ENCODE measurements at places on chromosomes 11 and 22. TPM values are rescaled to one million over a fixed set of nuclear protein-coding genes. Genes with fewer than 3 reads are reported as not detected.

TNNI2 gene
- 17.7 TPM for total RNA-seq

MUC2 gene
- 0.02 TPM for total RNA-seq

APOL6 gene
- total RNA-seq, result 3.8 TPM

EXPH5 gene
- 160 TPM for total RNA-seq

HTR3B gene
- total RNA-seq, result not detected

BAIAP2L2 gene
- total RNA-seq, result 2.3 TPM

GLYAT gene
- total RNA-seq, result 0.17 TPM

NAA40 gene
- total RNA-seq, result 3.0 TPM

KRTAP5-2 gene
- 0.55 TPM for total RNA-seq

INPP5J gene
- 4.2 TPM for total RNA-seq

OSBPL5 gene
- total RNA-seq, result 53.3 TPM

CHRM1 gene
- total RNA-seq, result 7.6 TPM

MYBPC3 gene
- total RNA-seq, result not detected

OR10A2 gene
- not detected for total RNA-seq

SREBF2 gene
- total RNA-seq, result 91.1 TPM

TMEM191B gene
- not detected for total RNA-seq

C11orf42 gene
- total RNA-seq, result not detected

DENND6B gene
- 0.97 TPM for total RNA-seq

APOA4 gene
- total RNA-seq, result not detected

PTPN5 gene
- 0.69 TPM for total RNA-seq

All from lower leg skin (tissue), 4 donors.